Endothelial cell (in vitro differentiated cells): ENCODE measurements at places on chromosomes 1 and 21. TPM values are rescaled to one million over a fixed set of nuclear protein-coding genes. Genes with fewer than 3 reads are reported as not detected.

- peak; percentile 22 for DNase-seq
Observed at GRCh38 chr1:93908394-93909145, 660 bp downstream of the GCLM start.

DNA sequence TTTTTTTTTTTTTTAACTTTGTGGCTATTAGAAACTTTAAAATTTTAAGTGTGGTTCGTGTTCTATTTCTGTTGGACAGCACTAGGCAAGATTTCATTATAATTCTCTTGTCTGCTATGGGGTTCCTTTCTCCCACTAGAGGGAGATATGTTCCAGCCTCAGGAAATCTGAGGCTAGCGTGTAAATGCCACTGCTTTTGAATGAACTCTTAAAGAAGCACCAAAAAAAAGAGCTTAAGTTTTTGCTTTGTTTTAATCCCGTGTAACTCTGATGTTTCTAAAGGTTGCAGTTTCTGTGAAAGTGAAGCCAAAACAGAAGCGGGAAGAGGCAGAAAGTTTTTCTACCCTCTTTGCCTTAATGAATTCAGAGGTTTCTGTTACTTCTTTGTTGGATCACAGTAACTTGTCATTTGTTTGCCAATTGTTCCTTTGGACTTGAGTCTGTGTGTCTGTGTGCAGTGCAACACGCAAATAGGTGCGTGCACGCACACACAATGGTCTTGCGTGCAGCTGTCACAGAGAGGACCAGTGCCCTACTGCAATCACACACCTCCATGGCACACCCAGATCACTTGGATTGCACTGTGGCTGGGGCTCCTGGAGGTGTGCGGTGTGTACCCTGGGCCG is 32.3 kb downstream of the HHAT start:
- DNase-seq, result no peak

DNA sequence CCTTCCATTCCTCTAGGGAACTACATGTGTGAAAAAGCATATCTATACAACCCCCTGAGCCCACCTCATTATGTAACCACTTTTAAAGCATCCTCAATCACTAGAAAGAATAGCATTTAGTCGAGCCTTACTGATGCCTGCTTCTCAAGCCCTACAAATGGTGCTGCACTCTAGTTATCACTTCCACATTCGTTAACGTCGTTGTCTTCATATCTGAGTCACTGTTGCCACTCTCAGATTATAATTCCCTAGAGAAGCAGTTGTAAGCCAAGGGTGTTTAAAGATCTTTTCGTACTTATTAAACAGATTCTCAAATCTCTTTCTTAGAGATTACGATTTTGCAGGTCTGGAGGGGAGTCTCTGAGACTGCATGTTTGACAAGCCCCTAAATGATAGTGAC is 16.5 kb downstream of the ATP1B1 start:
- DNase-seq, result no peak

DNA sequence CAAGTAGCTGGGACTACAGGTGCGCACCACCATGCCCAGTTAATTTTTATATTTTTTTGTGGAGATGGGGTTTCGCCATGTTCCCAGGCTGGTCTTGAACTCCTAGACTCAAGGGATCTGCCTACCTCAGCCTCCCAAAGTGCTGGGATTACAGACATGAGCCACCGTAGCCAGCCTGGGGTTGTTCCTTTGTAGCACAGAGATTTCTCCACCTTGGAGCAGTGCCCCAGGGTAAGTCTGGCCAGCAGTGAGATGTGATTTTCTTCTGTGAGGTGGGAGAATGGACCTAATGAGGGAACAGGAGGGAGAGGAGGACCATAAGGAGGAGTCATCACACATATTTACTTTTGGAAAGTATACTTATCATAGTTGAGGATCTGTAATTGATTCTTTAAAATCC is 61.1 kb upstream of the GADD45A start:
- no peak for DNase-seq

Gene REN
- total RNA-seq, result not detected

Gene FCRL2
- not detected for total RNA-seq

GRCh38 chr1:167553136-167554027 is at the start of gene CREG1:
CREG1 (minus strand) TSS chr1:167553762.
- DNase-seq, result peak; percentile 94
